ENCODE measurements at places on chromosomes 4 and X.

- no peak for DNase-seq
Observed at GRCh38 chr4:87574996-87575395, 33.3 kb upstream of the DSPP start.

GRCh38 chr4:186554914-186555827 lies at the start of gene MTNR1A:
Gene MTNR1A (minus strand): TSS chr4:186555567. CDS start chr4:186555365, 202 bp downstream.
- DNase-seq: peak; percentile 46

DNA sequence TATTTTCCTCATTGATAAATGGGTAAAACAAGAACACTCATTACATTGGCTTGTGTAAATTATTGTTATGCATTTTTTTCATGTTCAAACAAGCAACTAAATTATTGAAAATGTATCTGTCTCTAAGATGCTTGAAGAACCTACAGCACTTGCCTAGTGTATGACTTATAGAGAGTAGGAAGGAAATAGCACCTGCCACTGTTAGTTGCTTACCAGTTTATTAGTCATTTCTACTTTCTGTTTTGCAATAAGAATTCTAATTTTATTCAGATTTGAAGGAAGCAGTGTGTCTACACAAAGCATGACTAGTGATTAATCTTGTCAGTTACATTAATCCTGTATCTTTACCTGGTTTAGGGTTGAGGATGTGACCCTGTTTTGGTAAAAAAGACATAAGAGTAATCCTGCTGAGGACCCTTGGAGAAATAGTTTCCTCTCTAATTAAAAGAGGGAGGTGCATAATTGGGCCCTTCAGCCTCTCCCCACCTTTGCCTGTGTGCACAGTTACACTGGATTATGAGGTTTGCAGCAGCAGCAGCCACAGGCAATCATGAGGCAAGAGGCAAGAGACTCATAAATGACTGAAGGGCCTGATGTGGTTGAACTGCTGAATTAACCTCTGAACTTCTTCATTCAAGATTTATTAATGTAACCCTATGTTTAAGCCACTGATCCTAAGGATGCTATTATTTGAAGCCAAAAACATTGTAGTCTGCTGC lies 1202.1 kb downstream of the ADGRL3 start:
- no peak for DNase-seq

DNA sequence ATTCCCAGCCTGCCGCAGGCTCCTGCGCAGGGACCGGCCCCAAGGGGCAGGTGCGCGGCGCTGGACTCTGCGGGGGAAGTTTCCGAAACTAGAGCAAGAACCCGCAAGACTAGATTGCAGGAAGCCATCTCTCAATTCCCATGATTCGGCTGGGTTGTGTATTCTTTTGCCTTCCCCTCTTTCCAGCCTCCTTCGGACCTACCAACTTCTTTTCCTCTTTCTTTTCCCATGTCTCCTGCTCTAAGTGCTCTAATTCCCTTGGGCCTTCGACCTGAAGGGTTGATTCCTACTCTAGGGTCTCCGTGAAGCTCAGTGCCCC lies 645 bp upstream of the OPHN1 start:
- DNase-seq: no peak

GRCh38 chrX:25020905-25021449 lies 5.2 kb upstream of the ARX start:
- peak; percentile 47 for DNase-seq

DNA sequence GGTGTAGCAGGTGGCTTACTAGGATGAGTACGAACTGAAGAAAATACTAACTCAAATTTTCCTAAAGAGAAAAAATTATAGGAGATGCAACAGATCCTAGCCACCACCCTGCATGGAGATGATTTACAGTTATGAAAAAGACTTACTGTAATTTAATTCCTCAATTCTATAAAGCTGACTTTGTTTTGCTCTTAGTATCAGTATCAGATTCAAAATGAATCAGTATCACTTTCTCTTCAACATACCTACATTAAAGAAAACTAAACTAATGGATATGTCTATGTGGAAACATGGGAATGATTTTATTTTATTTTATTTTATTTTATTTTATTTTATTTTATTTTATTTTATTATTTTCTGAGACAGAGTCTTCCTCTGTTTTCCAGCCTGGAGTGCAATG lies 525.8 kb downstream of the NLGN4X start:
- DNase-seq: no peak

DNA sequence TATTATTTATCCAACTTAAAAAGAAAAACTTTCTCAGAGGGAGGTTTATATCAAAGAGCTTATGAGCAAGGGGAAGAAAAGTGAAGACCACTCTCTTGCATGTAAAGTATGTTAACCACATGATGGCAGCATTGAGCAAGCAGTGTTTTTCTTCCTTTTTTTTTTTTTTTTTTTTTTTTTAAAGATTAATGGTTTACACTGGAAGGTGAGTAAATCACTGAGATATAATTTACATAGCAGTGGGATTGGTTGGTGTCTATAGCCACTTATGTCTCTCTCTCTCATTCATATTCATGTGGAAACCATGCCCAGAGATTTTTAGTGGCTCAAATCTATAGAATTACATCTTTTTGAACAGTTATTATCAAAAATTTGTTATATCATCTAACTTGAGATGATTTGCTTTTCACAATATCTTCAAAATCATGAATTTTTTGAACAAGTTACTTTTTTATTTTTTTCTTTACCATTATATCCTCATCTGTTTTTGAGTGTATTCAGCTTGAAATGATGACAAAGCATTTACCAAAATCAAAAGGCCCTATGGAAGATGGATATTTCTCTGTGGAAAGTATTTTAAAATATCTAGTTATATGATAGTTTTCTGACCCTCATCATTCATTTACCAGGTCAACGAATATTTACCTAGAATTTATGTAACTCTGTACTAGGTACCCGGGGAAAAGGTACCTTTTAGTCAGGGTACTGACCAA lies 31.6 kb downstream of the MTHFD2L start:
- DNase-seq: peak; percentile 6

DNA sequence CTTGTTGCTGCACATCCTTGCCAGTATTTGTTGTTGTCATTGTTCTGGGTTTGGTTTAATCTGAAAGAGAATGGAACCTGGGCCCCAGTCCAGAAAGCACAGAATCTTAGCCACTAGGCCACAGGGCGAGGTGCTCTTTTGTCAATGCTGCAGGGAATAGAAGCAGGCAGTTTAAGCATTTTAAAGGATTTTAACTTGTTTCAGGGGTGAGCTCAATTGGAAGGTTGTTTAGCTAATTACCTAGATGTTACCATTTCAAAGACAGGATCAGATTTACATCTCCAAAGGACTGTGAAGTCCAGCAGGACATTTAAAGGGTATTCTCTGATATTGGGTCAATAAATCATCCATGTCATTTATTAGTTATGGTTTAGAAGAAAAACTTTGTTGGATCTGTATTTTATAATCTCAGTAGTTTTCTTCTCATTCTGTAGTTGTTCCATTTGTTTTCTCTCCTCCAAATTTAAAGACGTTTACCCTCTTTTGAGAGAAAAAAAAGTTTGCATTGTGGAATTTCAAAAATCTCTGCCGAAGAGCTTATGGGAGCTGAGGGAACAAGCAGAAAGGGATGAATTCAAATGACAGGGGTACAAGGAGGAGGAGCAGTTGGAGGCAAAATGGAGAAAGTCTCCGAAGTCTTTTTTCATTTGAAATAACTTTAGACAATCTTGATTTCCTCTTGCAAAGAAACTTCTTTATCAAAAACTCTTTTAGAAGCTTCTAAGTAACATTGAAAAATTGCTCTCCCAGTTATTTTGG lies 57.5 kb upstream of the FAM47C start:
- no peak for DNase-seq

DNA sequence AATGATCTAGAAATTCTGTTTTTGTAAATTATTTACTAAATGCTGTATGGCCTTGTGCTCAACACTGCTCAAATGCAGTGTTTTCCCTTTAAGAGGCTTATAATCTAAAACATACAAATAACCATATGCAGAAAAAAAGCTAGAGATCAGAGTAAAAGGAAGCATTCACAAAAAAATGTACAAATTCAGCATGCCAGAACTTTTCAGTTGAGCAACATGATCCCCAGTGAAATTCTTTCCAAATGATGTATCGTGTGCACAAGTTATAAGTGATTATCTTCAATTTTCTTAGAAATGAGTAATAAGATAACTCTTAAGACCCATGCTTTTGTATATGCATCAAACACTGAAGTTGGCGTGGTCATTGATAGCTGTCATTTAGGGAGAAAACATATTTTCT lies 5.0 kb downstream of the GPC3 start:
- DNase-seq: no peak

- DNase-seq: no peak
Observed at GRCh38 chrX:98459669-98460068, 1576.0 kb downstream of the RPA4 start.

DNA sequence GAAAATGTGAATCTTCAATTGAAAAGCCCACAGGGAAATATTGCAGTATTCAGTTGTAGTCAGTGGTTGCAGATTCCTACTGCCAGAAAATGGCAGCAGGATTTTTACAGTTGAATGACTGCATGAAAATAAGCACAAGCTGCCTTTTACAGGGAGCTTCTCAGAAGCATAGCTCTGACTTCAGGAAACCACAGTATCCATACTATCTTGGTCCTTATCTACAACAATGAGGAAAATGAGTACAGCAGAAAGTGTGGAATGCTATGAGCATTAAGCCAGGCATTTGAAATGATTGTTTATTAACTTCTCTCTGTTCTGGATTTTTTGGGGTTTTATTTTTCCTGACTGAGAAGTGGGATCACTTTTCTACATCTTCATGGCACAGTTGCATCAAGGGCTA lies 34.6 kb upstream of the PRRG1 start:
- DNase-seq: no peak

DNA sequence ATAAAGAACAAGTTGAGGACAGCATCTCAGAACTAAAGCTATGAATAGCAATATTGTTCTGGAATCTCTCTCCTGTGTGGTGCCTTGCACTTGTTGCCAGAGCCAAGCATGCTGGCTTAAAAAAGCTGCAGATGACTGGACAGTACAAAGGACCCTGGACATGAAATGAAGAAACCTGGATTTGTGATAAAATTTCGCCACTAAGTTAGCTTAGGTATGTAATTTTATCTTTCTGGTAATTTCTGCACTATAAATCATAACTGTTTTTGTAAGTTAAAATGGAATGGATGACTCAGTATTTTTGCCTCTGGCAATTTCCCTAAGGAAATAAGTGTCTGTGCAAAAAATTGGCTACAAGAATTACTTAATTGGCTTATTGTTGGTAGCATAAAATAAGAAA lies 317.2 kb downstream of the CAMK2D start:
- DNase-seq: no peak

Measured in frontal cortex (tissue), 4 donors.